B cell (primary cell): ENCODE measurements at places on chromosomes 13 and 19. TPM values are rescaled to one million over a fixed set of nuclear protein-coding genes. Genes with fewer than 3 reads are reported as not detected.

GRCh38 chr13:24052547-24053518 is 107.7 kb upstream of the SPATA13 start:
- DNase-seq, result no peak

DNA sequence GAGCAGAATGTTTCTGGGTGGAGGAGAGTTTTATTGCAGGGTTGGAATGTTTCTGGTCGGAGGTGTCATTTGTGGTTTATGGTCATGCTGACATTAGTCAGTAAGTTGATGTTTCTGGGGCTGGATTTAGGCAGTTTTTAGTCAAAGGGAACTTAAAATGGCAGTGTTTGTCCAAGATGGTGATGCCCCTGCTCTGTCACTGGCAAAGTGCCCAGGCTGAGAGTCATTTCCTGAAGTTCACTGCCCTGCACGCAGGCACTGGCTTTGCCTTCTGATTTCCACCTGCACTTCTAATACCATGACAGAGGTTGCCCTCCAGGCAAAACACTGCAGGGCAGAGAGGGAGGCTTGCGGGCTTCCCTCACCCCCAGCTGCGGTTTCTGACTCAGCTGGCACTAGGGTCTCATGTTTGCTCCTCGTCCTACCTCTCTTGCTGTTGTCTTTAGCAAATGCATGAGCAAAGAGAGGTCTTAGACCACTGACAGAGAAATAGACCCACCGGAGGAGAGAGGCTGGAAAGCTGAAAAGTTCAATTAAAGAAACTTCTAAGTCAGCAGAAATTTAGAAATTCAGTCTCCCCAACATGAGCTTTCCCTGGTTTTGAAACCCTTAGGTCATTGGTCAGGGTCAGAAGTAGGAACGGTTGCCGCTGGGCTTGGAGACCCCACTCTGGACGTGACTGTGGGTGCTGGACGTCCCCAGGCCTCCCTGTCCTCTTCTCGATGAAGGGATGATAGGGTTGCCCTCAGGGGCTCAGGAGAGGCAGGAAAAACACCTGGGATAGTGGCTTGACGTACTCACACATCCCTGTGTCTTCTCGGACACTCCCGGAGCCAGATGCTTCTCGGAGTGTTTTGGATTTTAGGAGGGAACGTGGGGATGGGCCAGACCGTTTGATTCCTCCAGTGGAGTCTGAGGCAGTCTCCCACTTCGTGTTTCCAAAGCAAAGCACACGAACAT is 26.3 kb downstream of the TMEM255B start:
- DNase-seq, result no peak

FAM216B gene
- not detected in 2 replicates for total RNA-seq

DNA sequence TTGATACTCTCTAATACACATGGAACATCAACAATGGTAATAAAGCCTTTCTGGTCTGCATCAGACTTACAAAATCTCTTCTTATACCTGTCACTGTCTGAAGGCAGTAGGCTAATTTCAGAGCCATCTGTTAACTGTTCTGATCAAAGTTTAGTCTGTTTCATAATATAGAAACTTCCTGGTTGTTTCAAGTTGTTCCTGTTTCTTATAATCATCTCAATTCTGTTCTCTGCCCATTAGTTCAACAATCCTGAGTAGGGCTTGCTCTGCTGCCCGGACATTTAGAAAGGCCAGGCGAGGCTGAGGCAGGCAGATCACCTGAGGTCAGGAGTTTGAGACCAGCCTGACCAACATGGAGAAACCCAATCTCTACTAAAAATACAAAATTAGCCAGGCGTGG is 5.4 kb upstream of the ZSCAN5A start:
- no peak for DNase-seq

GRCh38 chr13:50692396-50692915 is 151.0 kb downstream of the DLEU7 start:
- DNase-seq, result no peak

- DNase-seq, result no peak
Measured at GRCh38 chr13:77979721-77980385, 61.2 kb upstream of the EDNRB start.

DNA sequence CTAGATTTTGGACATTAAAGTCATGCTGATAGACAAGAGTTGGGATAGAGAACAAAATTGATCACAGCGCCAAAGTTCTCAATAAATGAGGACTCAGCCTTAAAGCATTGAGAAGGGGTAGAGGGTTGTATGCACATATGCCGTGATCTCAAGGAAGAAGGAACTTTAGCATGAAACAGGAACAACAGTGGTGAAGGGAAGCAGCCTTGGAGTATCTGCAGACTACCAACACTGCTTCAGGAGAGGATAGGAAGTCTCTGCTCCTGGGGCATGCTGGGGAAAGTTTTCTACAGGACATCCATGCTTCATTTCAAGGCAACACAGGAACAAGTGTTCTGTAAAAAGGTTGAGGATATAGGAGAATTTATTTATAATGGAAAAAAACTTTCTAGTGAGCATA is 111.9 kb upstream of the MLNR start:
- no peak for DNase-seq

DNA sequence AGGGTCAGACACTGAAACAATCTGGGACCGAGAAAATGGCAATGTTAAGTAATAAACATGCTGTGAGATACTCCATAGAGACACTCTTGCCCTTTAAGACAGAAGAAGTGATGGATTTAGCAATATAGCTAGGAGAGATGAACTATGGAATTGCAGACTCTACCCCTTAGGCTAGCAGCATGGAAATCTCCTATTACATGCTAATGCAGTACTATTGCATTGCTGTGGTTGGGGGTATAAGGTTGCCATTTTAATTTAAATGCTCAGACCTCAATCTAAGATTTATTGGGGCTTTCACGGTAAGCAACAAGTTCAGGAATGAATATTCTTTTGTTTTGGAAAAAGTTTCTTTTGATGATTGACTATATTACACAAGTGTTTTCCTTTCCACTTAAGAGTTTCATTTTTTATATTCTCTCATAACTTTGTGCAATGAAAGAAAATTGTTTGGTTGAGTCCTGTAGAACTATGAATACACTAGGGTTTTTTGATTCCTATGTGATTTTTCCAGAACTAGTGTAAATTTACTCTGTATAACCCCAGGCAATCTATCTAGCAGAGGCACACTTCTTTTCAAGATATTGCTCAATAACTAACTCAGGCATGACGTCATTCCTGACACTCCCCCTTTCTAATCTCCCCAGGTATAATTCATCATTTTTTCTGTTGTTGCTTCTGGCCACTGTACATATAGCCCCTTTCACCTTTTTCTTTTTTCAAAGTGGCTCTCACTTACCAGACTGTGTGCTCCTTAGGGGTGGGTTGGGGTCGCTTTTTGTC is 394.7 kb upstream of the KLF12 start:
- no peak for DNase-seq

DNA sequence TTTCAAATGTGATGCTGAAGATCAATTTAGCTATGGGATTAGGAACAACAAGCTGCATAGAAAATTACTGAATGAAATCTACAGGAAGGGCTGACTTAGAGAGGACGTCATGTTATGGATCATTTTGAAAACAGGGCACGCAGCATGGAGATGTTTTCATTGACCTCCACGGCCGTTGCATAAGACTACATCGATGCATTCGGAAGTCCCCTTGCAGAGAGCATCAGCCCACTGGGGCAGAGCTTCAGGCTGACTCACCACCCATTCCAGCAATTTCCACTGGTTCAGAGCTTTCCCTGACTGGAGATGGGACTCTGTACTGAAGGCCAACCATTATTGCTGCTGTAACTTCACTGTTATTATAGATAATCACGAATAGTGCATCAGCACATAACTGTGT is 305.3 kb downstream of the IRS2 start:
- DNase-seq, result no peak

DNA sequence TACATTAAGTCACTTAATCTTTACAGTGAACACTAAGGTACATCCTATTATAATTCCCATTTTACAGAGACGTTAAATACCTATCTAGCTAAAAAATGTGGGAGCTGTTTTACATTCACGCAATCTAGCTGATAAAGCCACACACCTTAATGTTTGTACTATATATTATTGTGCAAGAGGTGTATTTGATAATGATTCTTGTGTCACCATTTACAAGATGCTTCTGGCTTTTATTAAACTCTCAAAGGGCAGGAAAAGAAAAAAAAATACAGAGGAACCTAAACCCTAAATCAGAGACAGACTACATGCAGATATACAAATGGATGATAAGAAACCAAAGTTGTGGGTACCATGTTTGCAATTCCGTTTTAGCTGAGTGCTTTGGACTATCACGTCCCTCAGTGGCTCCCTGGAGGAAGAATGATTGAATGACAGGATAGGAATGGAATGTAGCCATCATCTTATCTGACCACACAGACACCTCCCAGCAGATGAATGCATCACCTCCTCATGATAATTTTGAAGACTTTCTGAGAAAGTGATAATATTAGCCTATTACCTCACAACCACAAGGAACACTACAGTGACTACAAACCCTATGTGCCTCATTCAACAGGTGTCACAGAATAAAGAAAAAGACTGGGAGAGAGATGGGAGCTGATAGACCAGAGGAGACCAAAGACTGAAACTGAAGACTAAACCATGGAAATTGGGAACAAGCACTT is 230.5 kb upstream of the SERP2 start:
- peak; percentile 14 for DNase-seq

NEK5 gene
- not detected in 2 replicates for total RNA-seq

- no peak for DNase-seq
Measured at GRCh38 chr19:55659822-55660221, 5.0 kb downstream of the U2AF2 start.

DNA sequence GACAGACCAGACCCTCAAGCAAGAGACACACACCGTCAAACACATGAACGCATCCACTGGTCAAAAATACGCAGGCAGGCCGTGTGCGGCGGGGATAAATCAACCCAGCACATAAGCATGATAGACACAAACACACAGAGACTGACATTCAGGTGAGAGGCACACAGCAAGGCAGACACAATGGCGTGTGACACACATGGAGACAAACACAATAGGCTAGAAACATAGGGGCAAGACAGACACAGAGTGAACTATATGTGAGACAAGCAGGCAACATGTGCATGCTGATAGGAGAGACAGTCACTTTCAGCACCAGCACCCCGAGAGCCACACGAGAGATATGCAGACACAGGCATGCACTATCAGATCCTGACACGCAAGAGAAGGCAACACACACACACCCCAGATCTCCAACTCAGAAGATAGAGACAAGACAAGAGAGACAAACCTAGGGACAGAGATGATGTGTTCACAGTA is 6.9 kb upstream of the JUNB start:
- no peak for DNase-seq

- DNase-seq, result no peak
Measured at GRCh38 chr13:32504263-32504662, 34.3 kb downstream of the N4BP2L2 start.

GRCh38 chr19:7995810-7996158 is 9.7 kb downstream of the ELAVL1 start:
- DNase-seq, result no peak

GRCh38 chr19:40599331-40599901 is 1.8 kb upstream of the LTBP4 start:
- DNase-seq, result peak; percentile 52

AMER2 gene
- not detected in 2 replicates for total RNA-seq

LIM2 gene
- total RNA-seq, result not detected in 2 replicates

NAA16 gene
- 32.5 and 33.5 TPM in 2 replicates for total RNA-seq

- no peak for DNase-seq
Measured at GRCh38 chr19:3683405-3684053, 16.7 kb downstream of the PIP5K1C start.

DNA sequence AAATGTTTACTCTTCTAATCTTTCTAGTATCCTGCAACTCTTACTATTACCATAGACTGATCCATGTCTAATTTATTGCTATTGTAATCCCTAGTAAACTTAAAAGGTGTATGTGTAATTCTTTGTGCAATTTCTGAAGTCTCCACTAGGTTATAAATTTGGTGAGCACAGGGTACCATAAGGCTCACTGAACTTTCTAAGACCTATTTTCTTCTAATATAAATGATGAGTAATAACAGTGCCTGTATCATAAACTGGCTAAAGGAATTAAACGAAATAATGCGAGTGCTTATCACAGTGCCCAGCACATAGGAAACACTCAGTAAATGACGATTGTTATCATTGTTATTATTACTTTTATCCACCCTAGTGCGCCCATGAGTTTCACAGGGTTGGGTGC is 119.1 kb downstream of the KLF12 start:
- no peak for DNase-seq

LENG1 gene
- 13.7 and 16.5 TPM in 2 replicates for total RNA-seq

LENG9 gene
- total RNA-seq, result 6.6 and 6.9 TPM in 2 replicates

STAP2 gene
- total RNA-seq, result 0.27 and 0.51 TPM in 2 replicates

DNA sequence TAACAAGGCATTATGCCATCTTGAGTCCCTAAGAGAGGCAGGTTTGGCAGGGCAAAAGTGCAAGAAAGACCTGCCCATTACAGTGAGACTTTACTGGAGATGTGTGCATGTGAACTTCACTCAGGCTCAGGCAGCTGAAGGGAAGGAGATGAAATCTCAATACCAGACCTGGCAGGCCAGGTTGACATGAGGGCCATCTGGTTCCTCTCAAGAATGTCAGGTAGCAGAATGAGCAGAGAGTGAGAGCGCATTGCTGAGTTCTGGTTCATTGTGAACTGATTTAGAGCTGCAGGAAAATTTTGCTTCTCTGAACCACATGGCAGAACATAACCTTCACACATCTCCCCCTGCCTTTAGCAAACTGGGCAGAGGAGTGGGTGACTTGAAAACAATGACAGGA is 406.3 kb downstream of the GPC5 start:
- no peak for DNase-seq

SGTA gene
- 36.6 and 39.8 TPM in 2 replicates for total RNA-seq

DNA sequence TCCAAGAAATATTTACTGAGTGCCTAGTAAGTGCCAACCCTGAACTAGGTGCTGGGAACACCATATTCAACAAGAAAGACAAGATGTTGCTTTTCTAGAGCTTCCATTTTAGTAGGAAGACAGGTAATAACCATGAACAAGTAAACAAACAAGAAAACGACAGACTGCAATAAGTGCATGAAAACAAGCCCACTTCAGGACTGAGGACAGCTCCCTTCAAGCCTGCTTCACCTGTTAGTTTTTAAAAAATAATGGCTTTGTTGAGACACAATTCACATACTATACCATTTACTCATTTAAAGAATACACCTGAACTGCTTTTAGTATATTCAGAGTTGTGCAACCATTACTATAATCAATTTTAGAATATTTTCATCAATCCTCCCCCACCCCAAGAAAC is 30.4 kb downstream of the CYP4F22 start:
- DNase-seq, result no peak

DNA sequence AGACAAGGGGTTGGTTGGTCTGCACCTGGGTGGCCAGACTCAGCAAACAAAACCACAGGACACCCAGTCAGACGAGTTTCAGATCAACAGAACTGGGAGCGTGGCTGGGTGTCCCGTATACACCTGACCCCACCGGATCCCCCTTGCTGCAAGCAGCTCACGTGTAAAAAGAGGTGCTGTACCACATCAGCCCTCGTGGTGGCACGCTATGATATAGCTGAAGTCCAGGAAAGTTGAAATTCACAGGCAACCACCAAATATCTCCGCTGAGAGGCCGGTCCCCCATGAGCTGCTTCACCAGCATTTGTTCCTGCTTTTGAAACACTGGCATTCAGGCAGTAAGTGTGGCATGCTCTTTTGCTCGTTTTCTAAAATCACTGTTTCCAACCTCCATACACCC is 92.3 kb downstream of the TUBA3C start:
- DNase-seq, result no peak

ZNF793 gene
- total RNA-seq, result 12.2 and 12.7 TPM in 2 replicates

GRCh38 chr19:1064661-1065605 is 2.0 kb upstream of the ARHGAP45 start:
- DNase-seq, result peak; percentile 83

SYT5 gene
- 0.94 and 1.2 TPM in 2 replicates for total RNA-seq

GRCh38 chr19:58492265-58492664 is 16.1 kb downstream of the ZNF446 start:
- DNase-seq, result no peak

MEIS3 gene
- not detected in 2 replicates for total RNA-seq
